PC-3 (cell line): ENCODE measurements at places on chromosomes 11 and 22. TPM values are rescaled to one million over a fixed set of nuclear protein-coding genes. Genes with fewer than 3 reads are reported as not detected.

CLCF1 gene
- 48.3 and 63.5 TPM in 2 replicates for total RNA-seq

DNA sequence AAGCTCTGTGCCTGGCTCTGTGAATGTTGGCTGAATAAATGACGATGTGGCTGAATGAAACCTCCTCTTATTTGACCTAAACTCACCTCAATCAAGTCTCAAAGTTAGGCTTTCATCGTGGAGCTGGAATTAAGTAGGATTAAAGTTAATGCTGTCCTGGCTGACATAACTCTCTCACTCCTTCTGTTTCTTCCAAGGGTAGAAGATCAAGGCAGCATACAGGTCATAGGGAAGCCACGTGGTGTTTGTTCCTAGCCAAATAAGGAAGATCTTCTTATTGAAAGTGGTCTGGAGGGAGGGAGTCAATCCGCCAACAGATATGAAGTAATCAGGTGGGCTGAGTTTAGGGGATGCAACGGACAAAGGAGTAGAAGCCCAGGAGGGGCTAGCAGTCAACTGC is 59.5 kb downstream of the TRIM29 start:
- no peak for DNase-seq
- H3K27ac ChIP-seq, result no peak overlapping the region
- H3K4me1 ChIP-seq, result no peaks in the 10 kb centered on the region

GRCh38 chr11:75872887-75873416 is 57.9 kb downstream of the UVRAG start:
- peak overlapping the region; percentile 24 for H3K27ac ChIP-seq
- H3K4me1 ChIP-seq, result no peaks in the 10 kb centered on the region; the same call in 1 of the 2 replicates
- H3K4me3 ChIP-seq, result no peak overlapping the region

GRCh38 chr11:46277622-46278386 is at the start of gene CREB3L1:
TSS of gene CREB3L1 (plus strand) at chr11:46277662. CDS start at chr11:46278112, 450 bp downstream.
- DNase-seq, result no peak
- peak within 1 kb of the TSS; percentile 63 for H3K4me3 ChIP-seq
- peaks cover 21% of the 10 kb centered on the region for H3K4me1 ChIP-seq
- H3K27me3 ChIP-seq, result peaks cover 13% of the 10 kb centered on the region
- no peak within 1 kb of the TSS for H3K27ac ChIP-seq
- no peaks in the 10 kb centered on the region for H3K36me3 ChIP-seq

DNA sequence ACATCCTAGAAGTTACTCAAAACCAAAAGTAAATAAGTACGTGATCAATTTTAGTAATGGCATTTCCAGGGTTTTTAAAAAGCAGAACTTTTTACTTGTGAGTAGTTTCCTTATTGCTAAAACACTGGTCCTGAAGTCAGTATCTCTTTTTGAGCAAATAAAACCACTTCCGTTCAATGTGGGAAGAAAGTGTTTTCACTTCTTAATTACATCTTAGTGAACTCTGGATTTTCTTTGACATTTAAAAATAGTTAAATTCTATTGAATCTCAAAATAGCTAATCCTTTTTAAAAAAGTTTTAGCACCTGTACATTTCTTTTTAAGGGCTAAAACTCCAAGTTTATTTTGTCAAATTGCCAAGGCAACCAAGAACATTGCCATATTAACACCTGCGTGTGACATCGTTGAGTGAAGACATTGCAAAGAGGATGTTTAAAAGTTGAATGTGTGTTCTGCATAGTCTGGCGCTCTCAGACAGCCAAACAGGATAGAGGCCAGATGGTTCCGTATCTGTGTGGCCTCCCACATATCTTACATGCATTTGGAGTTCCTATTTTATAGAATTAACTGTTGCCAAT is 17.2 kb upstream of the OR5B21 start:
- H3K27ac ChIP-seq, result no peak overlapping the region
- DNase-seq, result no peak
- peaks cover 8% of the 10 kb centered on the region for H3K4me1 ChIP-seq
- no peaks in the 10 kb centered on the region for H3K27me3 ChIP-seq
- H3K4me3 ChIP-seq, result no peak overlapping the region

NNMT gene
- 20.8 and 23.3 TPM in 2 replicates for total RNA-seq

GRCh38 chr22:43449205-43449830 is 37.5 kb downstream of the MPPED1 start:
- H3K4me3 ChIP-seq, result no peak overlapping the region
- H3K4me1 ChIP-seq, result no peaks in the 10 kb centered on the region
- DNase-seq, result no peak
- H3K27me3 ChIP-seq, result no peaks in the 10 kb centered on the region
- H3K36me3 ChIP-seq, result no peaks in the 10 kb centered on the region
- H3K27ac ChIP-seq, result no peak overlapping the region

OR51B5 gene
- total RNA-seq, result 0.63 and 1.7 TPM in 2 replicates

ADM2 gene
- total RNA-seq, result 0.98 and 1.8 TPM in 2 replicates

- H3K4me1 ChIP-seq, result no peaks in the 10 kb centered on the region
- no peaks in the 10 kb centered on the region for H3K36me3 ChIP-seq
- H3K27me3 ChIP-seq, result peaks cover 80% of the 10 kb centered on the region
- H3K4me3 ChIP-seq, result no peak overlapping the region
- no peak overlapping the region for H3K27ac ChIP-seq
These were observed 168.8 kb downstream of the BRD1 start for GRCh38 chr22:49658902-49659280.

GRCh38 chr22:22761606-22761962 is 117.2 kb downstream of the GGTLC2 start:
- no peaks in the 10 kb centered on the region for H3K27me3 ChIP-seq
- no peak overlapping the region for H3K4me3 ChIP-seq
- H3K4me1 ChIP-seq, result no peaks in the 10 kb centered on the region

- no peak overlapping the region for H3K27ac ChIP-seq
- H3K27me3 ChIP-seq, result no peaks in the 10 kb centered on the region
- H3K36me3 ChIP-seq, result no peaks in the 10 kb centered on the region
- H3K4me1 ChIP-seq, result no peaks in the 10 kb centered on the region
- DNase-seq, result no peak
These were observed 39.2 kb upstream of the PAX6 start for GRCh38 chr11:31850365-31850764.

GRCh38 chr22:26483043-26483438 is 542 bp downstream of the HPS4 start:
- no peaks in the 10 kb centered on the region for H3K27me3 ChIP-seq
- H3K27ac ChIP-seq, result peak overlapping the region; percentile 50

BTBD10 gene
- total RNA-seq, result 30.2 and 32.5 TPM in 2 replicates

- no peak overlapping the region for H3K4me3 ChIP-seq
- H3K27me3 ChIP-seq, result no peaks in the 10 kb centered on the region
- H3K36me3 ChIP-seq, result no peaks in the 10 kb centered on the region
- H3K4me1 ChIP-seq, result 0 out of 2 replicates have a peak, but pooled peaks cover 4% of the 10 kb centered on the region
These were observed 23.7 kb upstream of the SLC35F2 start for GRCh38 chr11:107882095-107882820.

XKR3 gene
- not detected in 2 replicates for total RNA-seq

GRCh38 chr22:35212009-35212408 is 45.3 kb upstream of the HMGXB4 start:
- H3K36me3 ChIP-seq, result no peaks in the 10 kb centered on the region
- H3K4me1 ChIP-seq, result no peaks in the 10 kb centered on the region
- H3K27me3 ChIP-seq, result no peaks in the 10 kb centered on the region
- no peak overlapping the region for H3K27ac ChIP-seq
- DNase-seq, result peak; percentile 30

DNA sequence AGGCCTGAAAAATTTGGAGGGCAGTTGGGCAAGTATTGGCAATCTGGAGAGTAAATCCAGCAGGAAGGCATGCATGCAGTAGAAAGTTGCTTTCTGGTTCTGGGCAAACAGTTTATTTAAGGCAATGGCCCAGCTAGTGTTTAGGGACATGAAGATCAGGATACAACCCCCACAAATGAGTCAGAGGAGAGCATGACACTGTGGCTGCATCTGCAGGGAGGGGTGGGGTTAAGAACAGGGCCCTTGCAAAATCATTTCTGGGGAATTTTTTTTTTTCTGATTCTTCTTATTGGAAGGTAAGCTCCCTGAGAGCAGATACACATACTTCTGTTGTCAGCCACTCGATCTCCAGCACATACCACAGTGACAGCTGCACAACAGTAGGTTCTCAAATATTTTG is 61.1 kb downstream of the FDX1 start:
- DNase-seq, result peak; percentile 69
- H3K4me3 ChIP-seq, result no peak overlapping the region
- H3K27me3 ChIP-seq, result peaks cover 9% of the 10 kb centered on the region; the same call in 1 of the 2 replicates
- no peak overlapping the region for H3K27ac ChIP-seq

DNA sequence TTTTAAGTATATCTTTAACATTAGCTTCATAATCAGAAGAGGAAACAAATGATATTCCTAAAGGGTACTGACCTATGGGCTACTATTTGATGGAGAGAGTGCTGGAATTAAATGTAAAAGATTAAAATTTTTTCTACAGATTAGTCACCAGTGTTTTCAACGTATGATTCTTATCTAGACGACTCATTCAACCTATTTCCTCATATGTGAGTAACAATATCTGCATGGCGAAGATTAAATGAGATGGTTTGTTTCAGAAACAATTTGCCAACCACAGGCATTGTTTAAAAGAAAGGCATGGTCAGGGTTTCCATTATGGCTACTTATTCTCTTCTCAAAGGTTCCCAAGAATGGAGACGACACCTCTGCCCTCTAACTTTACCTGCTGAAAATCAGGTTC is 20.4 kb downstream of the OR56B4 start:
- DNase-seq, result peak; percentile 3
- no peaks in the 10 kb centered on the region for H3K4me1 ChIP-seq
- no peak overlapping the region for H3K27ac ChIP-seq
- H3K36me3 ChIP-seq, result no peaks in the 10 kb centered on the region
- peaks cover 16% of the 10 kb centered on the region for H3K27me3 ChIP-seq
- H3K4me3 ChIP-seq, result no peak overlapping the region

DNA sequence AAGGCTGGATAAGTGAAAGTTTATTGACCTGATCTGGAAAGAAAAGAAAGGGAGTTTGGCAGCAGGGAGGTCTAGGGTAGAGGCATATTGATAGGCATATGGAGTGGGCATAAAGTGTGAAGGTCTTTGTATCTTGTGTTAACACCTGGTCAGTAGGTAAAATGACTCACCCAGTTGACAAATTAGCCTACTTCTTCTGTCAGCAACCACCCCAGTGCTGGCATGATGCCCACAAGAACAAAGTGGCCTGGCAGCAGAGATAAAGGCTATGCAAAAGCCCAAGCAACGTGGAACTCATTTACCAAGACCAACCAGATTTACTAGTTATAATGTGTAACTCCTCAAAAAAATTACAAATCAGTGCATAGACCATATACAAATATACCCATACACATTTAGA is 4.9 kb downstream of the OR10A3 start:
- H3K4me3 ChIP-seq, result no peak overlapping the region
- DNase-seq, result peak; percentile 69
- no peak overlapping the region for H3K27ac ChIP-seq
- no peaks in the 10 kb centered on the region for H3K27me3 ChIP-seq
- H3K36me3 ChIP-seq, result no peaks in the 10 kb centered on the region

DNA sequence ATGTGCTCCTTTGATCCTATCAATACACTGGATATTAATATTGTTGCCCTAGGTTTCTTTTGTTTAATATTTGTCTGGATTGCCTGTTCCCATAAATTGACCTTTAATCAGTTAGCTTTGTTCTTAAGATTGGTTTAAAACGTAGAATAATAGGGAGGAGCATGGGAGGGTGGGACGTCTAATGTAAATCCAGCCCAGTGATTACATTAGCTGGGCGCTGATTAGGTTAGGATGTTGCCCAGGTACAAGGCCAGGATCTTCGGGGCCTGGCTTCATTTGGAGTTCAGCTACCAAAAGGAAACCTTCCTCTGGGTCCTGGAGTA is at the start of gene SRSF8:
Gene SRSF8, plus strand, starts transcription at position 204 of the 323 bp plus-strand sequence. CDS start 308 bp downstream, outside the sequence.
- H3K4me1 ChIP-seq, result peaks cover 13% of the 10 kb centered on the region
- peak within 1 kb of the TSS; percentile 67 for H3K27ac ChIP-seq
- DNase-seq, result no peak

- H3K27me3 ChIP-seq, result no peaks in the 10 kb centered on the region
- no peak overlapping the region for H3K27ac ChIP-seq
- peak; percentile 27 for DNase-seq
- no peaks in the 10 kb centered on the region for H3K4me1 ChIP-seq
- no peak overlapping the region for H3K4me3 ChIP-seq
These were observed 27.4 kb downstream of the TSPAN4 start for GRCh38 chr11:870127-870413.

DNA sequence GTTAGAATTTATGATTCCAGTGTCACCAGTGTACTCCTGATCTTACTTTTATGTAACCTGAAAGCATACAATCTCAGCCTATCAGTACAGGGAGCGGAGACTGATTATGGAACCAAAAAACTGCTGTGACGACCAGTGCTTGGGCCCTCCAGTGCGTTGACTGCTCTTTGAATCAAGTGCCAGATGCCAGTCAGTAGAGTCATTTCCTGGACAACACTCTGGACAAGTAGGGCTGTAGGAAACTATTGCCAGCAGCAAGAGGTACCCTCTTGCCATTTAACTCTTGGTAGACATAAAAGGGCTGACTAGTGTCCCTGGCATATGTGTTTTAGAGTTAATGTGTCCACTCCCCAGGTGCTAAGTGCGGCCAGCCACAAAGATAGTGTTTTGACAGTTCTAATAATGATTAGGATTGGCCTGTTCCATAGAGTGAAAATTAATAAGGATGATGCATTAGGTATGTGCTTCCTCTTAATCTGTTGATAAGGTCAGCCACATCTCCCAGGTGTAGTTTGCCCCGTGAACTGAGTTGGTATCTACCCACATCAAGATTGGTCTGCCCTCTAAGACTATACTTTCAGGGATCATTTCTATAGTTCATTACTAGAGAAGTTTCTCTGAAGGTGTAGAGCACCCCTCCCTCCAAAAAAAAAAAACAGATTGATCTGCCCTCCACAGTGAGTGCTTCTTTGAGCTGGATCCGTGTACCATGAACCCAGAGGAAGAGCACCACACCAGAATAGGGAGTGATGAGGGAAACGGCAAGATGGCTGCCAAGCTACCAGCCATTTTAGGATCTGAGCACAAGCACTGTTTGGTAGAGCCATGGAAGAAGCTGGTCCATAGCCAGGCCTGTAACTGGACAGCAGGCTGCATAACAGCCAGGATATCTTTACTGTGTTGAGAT is 20.7 kb upstream of the AIFM3 start:
- peaks cover 19% of the 10 kb centered on the region; the same call in 1 of the 2 replicates for H3K36me3 ChIP-seq
- no peaks in the 10 kb centered on the region for H3K27me3 ChIP-seq
- H3K27ac ChIP-seq, result no peak overlapping the region

CTSW gene
- 0.11 TPM in 1 of 2 replicates, not detected in the other for total RNA-seq

- H3K27ac ChIP-seq, result no peak overlapping the region
- DNase-seq, result no peak
- H3K4me3 ChIP-seq, result no peak overlapping the region
- peaks cover 4% of the 10 kb centered on the region for H3K4me1 ChIP-seq
- H3K27me3 ChIP-seq, result no peaks in the 10 kb centered on the region
- no peaks in the 10 kb centered on the region for H3K36me3 ChIP-seq
These were observed 10.7 kb downstream of the TTLL1 start for GRCh38 chr22:43078522-43078921.

DNA sequence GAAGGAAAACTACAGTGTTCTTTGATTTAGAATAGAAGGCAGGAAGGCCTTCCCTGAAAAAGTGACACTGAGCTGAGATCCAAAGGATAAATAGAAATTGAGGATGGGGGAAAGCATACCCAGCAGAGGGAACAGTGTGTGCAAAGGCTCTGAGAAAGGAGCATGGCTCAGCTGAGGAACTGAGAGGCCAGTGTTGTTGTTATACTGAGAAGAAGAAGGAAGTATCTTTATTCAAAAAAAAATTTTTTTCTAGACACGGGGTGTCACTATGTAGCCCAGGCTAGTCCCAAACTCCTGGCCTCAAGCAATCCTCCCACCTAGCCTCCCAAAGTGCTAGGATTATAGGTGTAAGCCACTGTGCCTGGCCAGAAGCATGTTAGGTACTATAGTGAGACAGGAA is 3.5 kb upstream of the PIK3C2A start:
- H3K4me3 ChIP-seq, result no peak overlapping the region
- H3K4me1 ChIP-seq, result peaks cover 16% of the 10 kb centered on the region
- no peaks in the 10 kb centered on the region for H3K36me3 ChIP-seq
- no peak overlapping the region for H3K27ac ChIP-seq

VSIG2 gene
- total RNA-seq, result not detected in 2 replicates
